ENCODE measurements at places on chromosomes 5 and 9. TPM values are rescaled to one million over a fixed set of nuclear protein-coding genes. Genes with fewer than 3 reads are reported as not detected.

SPATA31D1 gene
- not detected for total RNA-seq

- no peaks in the 10 kb centered on the region for H3K36me3 ChIP-seq
- H3K4me1 ChIP-seq, result peaks cover 33% of the 10 kb centered on the region
- DNase-seq, result no peak
Observed at GRCh38 chr5:149441194-149441753, 62.2 kb upstream of the IL17B start.

DNA sequence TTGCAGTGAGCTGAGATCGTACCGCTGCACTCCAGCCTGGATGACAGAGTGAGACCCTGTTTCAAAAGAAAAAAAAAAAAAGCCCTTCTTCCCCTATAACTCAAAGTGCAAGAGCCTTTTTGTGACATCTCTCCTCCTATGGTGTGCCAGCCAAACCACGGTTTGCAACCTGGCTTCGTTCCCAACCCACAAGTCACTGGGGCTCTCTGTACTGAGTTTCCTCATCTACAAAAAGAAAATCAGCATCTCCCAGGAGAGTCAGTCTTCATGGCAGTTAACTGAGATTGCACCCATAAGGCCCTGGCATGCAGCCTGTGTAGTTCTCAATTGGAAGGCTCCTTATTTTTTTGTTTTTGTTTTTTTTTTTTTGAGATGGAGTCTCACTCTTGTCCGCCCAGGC, 14.8 kb downstream of the ODF2 start:
- no peaks in the 10 kb centered on the region for H3K27me3 ChIP-seq
- H3K27ac ChIP-seq, result no peak overlapping the region
- no peaks in the 10 kb centered on the region for H3K4me1 ChIP-seq
- no peak overlapping the region for H3K4me3 ChIP-seq
- no peaks in the 10 kb centered on the region for H3K36me3 ChIP-seq

PHF24 gene
- total RNA-seq, result 0.09 TPM

DNA sequence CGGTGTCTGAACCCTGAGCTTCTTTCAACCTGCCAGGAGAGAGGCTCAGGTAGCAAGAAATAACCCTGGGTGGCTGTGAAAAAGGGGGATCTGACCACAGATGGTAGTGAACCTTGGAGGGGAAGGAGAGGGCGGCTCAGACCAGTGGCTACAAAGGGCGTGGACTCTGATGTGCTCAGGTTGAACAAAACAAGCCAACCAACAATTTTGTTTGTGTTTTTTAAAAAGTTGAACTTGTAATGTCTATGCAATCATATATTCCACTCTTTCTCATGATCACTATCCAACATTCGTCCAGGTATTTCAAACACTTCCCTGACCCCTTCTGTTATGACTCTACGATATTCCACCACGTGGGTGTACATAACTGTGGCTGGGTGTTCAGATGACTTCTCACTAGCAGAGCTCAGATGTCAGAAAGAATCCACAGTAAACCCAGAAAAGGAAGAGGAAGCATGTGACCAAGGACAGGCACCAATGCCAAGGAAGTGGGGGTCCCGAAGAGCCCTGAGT, 20.0 kb downstream of the PTPN3 start:
- no peaks in the 10 kb centered on the region for H3K27me3 ChIP-seq
- DNase-seq, result no peak
- no peaks in the 10 kb centered on the region for H3K36me3 ChIP-seq
- H3K4me3 ChIP-seq, result no peak overlapping the region

GPX3 gene
- 650 TPM for total RNA-seq

- H3K4me3 ChIP-seq, result no peak overlapping the region
- DNase-seq, result no peak
- no peaks in the 10 kb centered on the region for H3K4me1 ChIP-seq
- no peaks in the 10 kb centered on the region for H3K36me3 ChIP-seq
- H3K27ac ChIP-seq, result no peak overlapping the region
Observed at GRCh38 chr9:22423566-22423965, 23.1 kb upstream of the DMRTA1 start.

DMRT3 gene
- not detected for total RNA-seq

BARHL1 gene
- total RNA-seq, result not detected

NOXA1 gene
- total RNA-seq, result 7.4 TPM
